ENCODE measurements at places on chromosomes 6 and 20.

GRCh38 chr20:32522526-32522775 lies 62.7 kb downstream of the NOL4L start:
- no peak for DNase-seq

DNA sequence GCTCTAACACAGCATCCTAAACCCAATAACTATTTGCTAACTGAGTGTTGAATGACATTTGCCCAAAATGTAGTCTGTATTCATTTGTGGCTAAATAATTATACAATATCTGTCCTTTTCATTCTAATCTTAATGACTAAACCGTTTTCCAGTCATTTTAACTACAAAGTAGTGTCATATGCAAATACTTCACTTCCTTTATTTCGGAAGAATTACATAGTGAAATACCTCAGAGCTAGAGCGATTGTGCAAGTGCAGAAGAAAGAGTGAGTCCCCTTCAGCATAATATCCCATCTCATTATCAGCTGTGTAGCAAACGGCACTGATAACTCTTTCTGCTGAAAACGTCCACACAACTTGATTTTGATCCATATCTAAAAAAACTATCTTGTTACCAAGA lies 66.2 kb downstream of the ROS1 start:
- no peak for DNase-seq

DNA sequence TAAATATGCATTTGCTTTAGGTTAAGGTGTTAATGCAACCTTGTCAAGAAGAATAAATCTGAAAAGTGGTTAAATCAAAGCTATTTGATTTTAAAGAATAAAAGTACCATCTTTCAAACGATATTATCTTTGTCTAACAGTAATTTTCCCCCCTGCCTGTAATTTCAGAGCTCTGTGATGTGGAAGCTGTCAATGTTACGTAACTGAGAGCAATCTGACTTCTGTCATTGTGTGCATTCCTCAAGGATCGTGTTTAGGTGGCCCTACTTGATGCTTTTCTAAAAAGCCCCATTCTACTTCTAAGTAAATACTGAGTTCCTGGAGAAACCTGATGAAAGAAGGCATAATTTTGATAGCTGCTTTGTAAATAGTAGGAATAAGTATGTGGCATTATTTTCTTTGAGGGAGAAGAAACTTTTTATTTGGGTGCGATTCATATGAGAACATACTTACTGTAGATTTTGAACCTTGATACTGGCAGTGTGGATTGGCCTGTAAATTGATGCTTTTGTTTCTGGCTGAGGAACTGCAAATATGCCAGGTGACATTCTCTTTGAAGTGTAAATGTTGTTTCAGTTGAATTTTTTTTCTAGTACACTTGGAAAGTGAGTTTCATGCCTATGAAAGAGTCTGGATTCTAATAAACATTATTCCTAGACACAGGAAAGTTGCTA lies 529.6 kb upstream of the FLRT3 start:
- no peak for DNase-seq

GRCh38 chr6:140440223-140440835 lies 1065.9 kb upstream of the CITED2 start:
- no peak for DNase-seq

- no peak for DNase-seq
These were observed 126.9 kb upstream of the VGLL2 start for GRCh38 chr6:117138425-117138824.
